ENCODE measurements at places on chromosomes 4 and X.

DNA sequence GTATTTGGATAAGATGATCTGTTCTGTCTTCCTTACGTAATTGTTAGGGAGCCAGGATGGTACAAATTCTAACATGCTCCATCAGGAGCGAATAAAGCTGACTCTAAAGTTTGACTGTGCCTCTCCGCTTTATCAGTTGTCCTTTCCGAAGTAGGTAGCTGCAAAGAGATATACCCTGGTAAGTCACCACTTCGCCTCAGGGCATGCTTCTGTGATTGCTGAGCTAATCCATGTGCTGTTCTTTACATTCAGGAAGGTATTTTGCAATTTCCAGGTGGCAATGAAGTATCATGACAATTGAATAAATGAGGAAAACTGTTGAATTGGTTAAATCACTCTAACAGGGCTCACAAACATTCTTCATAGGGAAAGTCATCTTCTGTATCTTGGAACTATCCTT, 38.9 kb downstream of the KIT start:
- no peak for DNase-seq

DNA sequence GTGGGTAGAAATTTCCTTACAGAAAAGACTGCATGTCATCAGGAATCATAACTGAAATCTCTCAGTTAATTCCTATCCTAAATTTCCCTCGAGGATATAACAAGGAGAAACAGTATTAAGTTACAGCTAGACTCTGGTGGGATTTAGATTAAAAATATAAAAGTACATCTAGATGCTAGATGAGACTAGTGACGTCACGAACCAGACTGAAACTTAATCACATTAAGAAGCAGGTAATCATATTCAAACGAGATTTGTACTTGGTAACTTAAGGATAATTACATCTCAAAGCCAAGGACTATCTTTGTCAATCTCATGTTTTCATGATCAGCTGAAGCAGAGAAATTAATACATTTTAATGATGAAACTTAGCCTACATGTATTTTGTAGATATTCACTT, 130.6 kb downstream of the MTNR1A start:
- no peak for DNase-seq

- no peak for DNase-seq
These were observed 77.5 kb downstream of the ENOX2 start for GRCh38 chrX:130825525-130825924.

- DNase-seq: no peak
These were observed 2585.3 kb downstream of the ARAP2 start for GRCh38 chr4:33658971-33659370.

DNA sequence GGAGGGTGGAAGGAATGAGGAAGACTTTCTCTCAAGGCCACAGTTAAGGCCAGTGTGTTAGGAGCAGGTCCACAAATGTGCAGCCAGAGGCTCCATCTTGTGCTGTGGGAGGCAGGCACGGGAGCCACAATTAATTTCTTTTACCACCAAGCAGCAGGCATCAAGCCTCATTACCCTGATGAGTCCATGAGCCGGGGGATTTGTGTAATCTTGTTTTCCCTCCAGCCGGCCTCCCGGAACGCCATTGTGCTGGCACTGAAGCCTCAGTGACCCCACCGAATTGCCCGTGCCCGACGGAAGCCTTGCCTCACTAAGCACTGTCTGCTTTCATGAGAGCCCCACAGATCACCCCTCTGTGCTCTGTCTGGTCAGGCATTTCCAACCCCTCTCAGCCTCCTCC, 154.7 kb upstream of the STX18 start:
- DNase-seq: no peak

GRCh38 chr4:89129080-89129640, 17.8 kb downstream of the TIGD2 start:
- DNase-seq: no peak

- no peak for DNase-seq
These were observed 213.3 kb downstream of the GLUD2 start for GRCh38 chrX:121260596-121261240.

- DNase-seq: no peak
These were observed 515.0 kb upstream of the FAT1 start for GRCh38 chr4:187238646-187239045.

GRCh38 chrX:31563792-31564191, 492.0 kb upstream of the FTHL17 start:
- no peak for DNase-seq

DNA sequence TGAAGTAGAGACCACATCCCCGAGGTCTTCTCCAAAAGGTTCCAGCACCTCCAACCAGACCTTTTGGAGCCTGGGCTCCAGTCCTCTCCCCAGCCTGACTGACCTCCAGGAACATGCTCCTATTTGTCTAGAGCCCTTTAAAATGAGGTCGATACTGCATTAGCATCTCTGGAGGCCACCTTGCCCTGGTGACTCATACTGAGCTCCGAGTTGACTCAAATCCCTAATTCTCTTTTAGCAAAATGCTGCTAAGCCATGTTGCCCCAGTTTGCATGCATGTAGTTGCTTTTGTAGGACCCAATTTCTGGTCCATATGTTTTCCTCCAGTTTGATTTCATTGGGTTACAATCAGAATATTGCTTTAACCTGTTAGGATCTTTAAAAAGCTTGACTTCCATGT, 43.5 kb upstream of the CITED1 start:
- no peak for DNase-seq

GRCh38 chr4:101464596-101464995, 117.3 kb upstream of the PPP3CA start:
- no peak for DNase-seq

- no peak for DNase-seq
These were observed 383.5 kb downstream of the KLHL4 start for GRCh38 chrX:87901060-87901459.

GRCh38 chr4:126727461-126727860, 905.3 kb upstream of the INTU start:
- DNase-seq: no peak

GRCh38 chr4:3299976-3300671, 7.3 kb downstream of the RGS12 start:
- no peak for DNase-seq

DNA sequence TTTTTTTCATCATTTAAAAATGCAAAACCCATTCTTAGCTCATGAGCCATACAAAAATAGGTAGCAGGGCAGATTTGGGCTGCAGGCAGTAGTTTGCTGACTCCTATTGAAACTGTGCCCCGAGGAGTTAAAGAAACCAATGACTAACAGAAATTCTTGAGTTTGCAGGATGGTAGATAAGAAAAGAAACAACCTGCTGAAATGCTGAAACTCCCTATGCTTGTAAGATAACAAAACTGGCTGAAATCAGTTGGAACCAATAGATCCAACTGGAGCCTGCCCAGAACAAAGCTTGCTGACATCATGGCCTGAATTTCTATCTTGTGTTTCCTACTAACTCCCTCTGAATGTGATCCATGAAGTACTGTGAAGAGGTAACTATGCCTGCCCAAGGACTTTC, 68.6 kb downstream of the ANOS1 start:
- DNase-seq: no peak

GRCh38 chr4:26238426-26238777, 82.4 kb upstream of the RBPJ start:
- no peak for DNase-seq

GRCh38 chr4:26130173-26130572, 190.6 kb upstream of the RBPJ start:
- no peak for DNase-seq

DNA sequence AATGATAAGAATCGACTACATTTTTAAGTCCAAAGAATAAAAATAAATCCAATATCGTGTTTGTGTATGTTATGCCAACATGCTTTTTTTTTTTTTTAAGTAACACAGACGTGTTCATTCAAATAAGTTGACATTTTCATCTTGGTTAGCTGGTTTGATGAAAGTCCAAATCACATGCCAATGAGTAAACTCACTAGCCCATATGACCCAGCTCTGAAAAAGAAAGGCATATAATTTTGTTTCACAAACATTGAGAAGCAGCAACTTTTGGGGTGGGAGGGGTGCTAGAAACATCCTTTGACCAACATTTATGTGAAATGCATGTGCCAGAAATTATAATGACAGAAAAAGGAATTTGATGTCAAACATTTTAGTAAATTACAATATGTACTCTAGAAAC, 61.6 kb upstream of the SPP1 start:
- no peak for DNase-seq

DNA sequence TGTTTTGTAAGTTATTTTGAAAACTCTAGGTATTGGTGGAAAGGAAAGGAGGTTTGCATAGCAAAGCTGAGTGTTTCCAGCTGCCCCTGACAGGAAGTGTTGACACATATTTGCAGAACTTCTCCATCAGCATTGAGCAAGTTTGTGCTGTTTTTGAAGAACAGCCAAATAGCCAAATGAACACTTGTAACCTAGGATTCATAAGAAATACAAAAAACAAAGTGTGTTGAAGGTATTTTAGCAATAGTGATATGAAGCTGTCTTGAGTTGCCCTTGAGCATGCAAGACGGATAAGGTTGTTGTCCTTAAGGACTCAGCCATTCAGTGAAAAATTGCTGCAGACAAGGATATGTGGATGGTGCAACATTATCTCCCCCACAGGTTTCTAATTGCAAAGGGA, 68.3 kb upstream of the PGM2 start:
- DNase-seq: no peak

DNA sequence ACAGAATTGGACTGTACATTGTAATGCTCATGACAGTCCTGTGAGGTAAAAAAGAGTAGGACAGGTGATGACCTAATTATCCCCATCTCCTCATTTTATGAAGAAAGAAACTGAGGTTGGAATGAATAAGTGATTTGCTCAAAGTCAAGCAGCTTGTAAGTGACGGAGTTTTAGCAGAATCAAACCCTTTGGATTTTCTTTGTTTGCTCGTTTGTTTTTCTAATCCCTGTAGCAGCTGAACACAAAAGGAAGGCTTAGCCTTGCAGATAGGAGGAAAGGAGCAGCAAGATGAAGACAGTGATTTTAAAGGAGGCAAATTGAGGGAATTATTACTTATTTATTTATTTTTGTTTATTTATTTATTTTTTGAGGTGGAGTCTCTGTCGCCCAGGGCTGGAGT, 528.4 kb upstream of the AMOT start:
- DNase-seq: no peak

DNA sequence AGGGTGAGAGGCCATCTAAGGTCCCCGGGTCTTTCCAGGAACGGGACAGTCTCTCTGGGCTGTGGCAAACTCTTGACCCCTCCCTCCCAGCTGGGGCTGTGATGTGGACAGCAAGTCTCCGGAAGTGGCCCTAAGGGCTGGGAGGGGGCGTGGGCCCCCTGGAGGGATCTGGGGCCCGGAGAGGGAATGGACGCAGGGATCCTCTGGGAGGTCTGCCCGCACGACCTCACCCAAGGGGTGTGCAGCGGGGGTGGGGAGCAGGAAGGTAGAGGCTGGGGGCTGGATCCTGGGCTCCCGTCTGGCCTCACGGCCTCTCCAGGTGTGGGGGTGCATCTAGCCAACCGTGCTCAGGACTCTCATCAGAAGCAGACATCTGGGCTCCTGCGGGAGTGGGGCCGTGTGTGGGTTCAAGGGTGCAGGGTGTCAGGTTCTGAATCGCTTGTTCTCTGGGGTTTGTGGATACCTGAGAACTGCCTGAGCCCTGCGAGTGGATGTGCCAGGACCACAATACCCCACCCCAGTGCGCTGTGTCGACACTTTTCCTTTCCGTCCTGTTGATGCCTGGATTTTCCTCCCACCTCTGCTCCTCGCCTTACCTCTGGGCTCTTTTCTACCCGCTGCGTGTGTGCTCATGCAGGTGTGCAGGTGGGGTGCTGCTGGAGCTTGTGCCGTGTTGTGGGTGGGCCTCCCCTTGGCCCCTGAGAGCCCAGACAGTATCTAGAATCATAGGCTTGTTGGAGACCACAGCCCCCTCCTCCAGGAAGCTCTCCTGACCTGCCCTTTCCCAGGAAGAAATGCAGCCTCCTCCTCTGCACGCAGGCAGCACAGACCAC, 915 bp downstream of the CPZ start:
- DNase-seq: no peak

DNA sequence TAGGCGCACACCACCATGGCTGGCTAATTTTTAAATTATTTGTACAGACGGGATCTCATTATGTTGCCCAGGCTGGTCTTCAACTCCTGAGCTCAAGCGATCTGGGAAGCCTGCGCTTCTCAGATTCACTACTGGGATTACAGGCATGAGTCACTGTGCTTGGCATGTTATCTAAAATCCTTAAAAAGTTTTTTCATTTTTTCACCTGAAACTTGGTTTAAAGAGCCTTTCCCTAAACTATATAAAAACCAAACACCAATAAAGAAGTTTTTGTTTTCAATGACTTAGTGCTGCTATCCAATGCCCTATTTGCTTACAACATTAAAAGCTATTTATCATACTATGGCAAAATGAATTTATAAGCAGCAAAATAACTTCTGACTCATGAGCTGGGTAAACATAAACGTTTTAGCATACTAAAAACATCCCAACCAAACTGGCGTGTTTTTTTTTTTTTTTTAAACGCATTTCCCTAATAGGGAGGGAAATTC, 127.8 kb downstream of the UBE2K start:
- no peak for DNase-seq

- no peak for DNase-seq
These were observed 5.0 kb downstream of the ARHGAP4 start for GRCh38 chrX:153921070-153921469.

DNA sequence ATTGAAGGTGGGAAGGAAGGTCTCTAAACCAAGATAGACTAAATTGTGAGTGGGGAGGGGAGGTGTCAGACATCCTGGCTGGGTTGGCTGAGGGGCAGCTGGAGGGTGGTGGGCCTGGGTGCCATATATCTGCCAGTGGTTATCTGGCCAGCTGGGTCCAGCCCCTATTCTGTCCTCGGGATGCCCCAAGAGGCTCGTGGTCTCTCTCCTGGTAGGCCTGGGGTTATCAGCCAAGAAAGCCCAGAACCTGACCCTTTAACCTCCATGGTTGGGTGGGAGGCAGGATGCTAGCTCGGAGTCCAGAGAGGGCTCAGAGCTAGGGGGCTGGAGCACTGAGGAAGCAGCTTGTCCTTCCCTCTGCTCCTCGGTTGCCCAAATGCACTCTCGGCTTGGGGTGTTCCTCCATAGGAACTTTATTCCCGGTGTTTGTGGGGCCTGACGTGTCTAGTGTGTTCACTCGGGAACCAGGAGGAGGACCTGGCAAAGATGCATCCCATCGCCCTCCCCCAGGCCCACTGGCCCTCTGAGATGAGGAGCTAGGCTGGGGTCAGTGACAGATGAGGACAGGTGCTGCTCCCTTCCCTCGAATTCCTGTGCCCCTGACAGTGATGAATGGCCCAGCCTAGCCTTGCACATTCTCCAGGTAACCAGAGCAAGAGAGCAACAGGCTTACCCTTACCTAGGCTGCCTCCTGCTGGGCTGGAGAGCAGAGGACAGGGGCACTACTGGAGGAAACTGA, 5.2 kb upstream of the EFNB1 start:
- no peak for DNase-seq

GRCh38 chr4:109708990-109709389, 5.7 kb upstream of the CASP6 start:
- DNase-seq: no peak

DNA sequence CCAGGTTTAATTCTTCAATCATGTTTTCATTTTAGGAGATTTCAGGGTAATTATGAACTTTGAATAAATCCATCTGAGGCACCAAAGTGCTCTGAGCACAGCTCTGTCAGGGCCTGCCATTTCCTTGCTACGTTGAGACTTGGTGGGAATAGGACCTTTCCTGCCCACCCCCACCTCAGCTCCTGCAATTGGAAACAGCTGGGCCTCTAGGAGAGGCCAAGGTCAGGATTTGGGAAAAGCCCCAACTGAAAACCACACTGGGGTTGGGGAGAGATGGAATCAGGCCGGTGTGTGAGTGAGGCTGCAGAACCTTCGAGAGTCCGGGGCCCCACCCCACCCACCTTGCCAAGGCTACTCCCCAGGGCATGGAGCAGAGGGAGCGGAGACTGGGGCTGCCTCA, 212.7 kb upstream of the BCOR start:
- DNase-seq: no peak

All from stimulated activated CD4-positive, alpha-beta T cell treated with anti-CD3 and anti-CD28 coated beads, TNF-alpha, amount 100 ng/mL, for 48 hours (primary cell).